ENCODE measurements at places on chromosomes 7 and 10.

- DNase-seq, result no peak
Observed at GRCh38 chr10:32995066-32995622, 37.1 kb upstream of the ITGB1 start.

GRCh38 chr10:18140957-18141845 lies 977 bp downstream of the CACNB2 start:
- DNase-seq, result no peak

DNA sequence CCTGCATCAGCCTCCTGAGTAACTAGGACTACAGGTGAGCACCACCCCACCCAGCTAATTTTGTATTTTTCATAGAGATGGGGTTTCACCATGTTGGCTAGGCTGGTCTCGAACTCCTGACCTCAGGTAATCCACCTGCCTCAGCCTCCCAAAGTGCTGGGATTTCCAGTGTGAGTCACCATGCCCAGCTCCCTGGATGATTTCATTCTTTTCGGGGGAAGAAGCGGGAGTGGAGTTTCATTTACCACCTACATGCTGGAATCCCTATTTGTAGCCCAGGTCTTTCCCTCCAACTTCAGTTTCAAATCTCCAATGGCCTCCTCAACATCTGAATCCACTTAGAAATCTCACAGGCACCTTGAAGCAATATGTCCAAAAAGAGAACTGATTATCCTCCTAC lies 2.9 kb upstream of the BTRC start:
- DNase-seq, result no peak

DNA sequence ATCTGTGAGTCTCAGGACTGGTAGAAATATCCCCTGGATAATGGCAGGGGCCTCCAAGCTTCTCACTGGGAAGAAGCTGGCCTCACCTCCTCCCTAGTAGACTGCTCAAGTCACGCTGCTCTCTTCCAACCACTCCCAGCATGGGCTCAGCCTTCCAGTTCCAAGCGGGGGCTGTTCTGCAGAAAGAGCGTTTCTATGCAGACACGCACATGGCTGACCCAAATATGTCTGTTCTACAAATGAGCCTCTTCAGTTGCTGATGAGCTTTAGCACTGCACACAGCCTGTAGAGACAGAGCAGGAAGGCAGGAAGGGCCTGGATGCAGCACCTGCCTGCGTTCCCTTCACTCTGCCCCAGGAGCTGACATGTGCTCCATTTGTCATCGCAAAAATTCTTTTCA lies 523.9 kb upstream of the MGMT start:
- peak; percentile 47 for DNase-seq

DNA sequence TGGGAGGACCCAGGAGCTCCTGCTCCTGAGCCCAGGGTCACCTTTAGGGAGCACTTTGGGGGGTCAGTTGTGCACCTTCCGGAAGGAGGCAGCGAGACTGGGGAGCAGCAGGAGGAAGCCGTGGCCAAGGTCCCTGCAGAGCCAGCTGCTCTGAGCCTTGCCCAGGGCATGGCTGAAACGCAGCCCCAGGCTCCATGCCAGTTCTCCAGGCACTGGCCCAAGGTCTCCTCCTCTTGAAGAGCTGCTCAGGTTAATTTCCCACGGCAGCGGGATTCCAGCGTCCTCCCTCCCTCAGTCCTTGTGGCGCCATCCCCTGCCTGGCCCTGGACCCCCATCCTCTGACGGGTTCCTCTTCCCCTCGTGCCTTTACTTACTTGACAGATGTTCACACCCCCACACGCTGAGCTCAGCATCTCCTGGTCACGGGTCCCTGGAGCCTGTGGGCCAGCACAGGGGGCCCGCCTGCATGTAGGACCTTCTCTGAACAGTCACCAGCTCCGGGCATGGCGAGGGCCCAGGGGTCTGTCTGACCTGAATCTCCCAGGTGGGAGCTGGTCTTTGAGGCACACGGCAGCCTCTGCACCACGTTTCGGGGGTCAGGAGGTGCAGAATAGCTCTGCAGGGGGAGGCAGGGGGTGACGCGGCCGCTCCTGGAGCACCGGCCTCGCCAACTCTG lies 16.7 kb upstream of the CFAP46 start:
- DNase-seq, result no peak

- no peak for DNase-seq
Observed at GRCh38 chr7:86706406-86706805, 62.7 kb downstream of the GRM3 start.

DNA sequence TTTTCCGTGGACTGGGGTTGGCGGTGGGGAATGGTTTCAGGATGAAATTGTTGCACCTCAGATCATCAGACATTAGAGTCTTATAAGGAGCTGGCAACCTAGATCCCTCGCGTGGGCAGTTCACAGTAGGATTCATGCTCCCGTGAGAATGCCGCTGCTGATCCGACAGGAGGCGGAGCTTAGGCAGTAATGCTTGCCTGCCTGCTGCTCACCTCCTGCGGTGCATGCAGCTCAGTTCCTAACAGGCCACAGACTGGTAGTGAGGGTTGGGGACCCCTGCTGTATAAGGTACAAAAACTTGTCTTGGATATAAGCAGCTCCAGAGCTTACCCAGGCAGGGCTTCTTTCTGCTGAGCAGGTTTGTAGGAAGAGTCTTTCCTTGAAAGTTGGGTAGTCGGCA lies 53.9 kb downstream of the SHH start:
- no peak for DNase-seq

GRCh38 chr10:17548770-17549169 lies 68.4 kb downstream of the HACD1 start:
- DNase-seq, result no peak

DNA sequence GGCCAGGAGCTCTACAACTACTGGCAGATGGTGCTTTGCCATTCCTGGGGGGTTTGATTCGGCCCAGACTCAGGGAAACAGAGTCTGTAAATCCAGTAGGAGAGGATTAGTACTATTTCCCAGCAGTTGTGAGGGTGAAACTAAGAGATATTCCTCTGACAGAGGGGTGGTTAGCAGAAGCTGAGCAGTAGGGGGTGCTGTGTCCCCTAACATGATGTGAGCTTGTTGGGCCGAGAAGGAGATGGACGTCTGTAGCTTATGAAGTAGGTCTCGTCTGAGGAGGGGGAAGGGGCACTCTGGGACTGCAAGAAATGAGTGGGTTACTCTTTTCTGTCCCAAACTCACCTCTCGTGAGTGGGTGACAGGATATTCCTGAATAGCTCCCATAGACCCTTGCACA lies 179.2 kb upstream of the MBL2 start:
- DNase-seq, result no peak

- no peak for DNase-seq
Observed at GRCh38 chr10:122138831-122139625, 132.1 kb upstream of the BTBD16 start.

- no peak for DNase-seq
Observed at GRCh38 chr10:92430103-92430502, 139.1 kb downstream of the MARCHF5 start.

- no peak for DNase-seq
Observed at GRCh38 chr7:66050990-66051448, 24.6 kb upstream of the ASL start.
